Thymus (tissue), 14 donors: ENCODE measurements at places on chromosomes 7 and 10. TPM values are rescaled to one million over a fixed set of nuclear protein-coding genes. Genes with fewer than 3 reads are reported as not detected.

DNA sequence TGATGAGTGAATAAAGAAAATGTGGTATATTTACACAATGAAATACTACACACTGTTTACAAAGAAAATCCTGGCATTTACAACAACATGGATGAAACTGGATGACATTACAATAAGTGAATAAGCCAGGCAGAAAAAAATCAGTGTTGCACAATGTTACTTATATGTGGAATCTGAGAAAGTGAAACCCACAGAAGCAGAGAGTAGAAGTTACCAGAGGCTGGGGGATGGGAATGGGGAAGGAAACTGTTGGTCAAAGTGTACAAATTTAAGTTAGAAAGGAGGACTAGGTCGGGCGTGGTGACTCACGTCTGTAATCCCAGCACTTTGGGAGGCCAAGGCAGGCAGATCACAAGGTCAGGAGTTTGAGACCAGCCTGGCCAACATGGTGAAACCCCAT, 538.5 kb upstream of the MKI67 start:
- H3K36me3 ChIP-seq: no peaks in the 10 kb centered on the region
- H3K4me3 ChIP-seq: no peak overlapping the region
- H3K27me3 ChIP-seq: no peaks in the 10 kb centered on the region
- H3K27ac ChIP-seq: no peak overlapping the region
- no peak for DNase-seq

DNA sequence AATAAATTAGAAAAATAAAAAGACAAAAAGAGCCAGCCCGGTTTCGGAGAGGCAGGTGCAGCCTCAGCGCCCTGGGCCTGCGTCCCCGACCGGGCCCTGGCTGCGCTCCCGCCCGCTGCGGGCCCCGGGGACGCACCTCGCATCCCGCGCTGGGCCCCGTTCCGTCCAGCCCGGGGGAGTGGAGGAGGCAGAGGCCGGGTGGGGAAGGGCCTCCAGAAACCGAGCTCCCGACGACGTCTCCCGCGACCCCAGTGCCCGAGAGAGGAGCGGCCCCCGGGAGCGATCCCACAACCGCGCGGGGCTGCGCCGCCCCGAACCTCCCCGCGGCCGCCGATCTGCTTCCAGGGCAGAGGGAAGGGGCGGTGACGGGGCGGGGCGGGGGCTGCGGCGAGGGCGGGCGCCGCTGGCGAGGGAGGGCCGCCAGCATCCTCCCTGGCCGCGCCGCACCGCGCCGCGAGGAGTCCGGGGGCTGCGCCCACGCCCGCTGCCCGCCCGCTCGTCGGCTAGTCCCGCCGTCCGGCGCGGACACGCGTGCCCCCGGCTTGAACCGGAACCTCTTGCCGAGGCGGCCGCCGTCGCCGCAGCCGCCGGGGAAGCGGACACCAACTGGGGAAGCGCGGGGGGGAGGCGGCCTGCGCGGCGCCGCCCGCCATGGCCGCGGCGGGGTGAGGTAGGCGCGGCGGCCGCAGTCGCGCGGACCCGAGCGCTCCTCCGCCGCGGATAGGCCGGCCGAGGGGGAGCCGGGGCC, at the start of gene CCNY:
Gene CCNY, plus strand, starts transcription at position 426 of the 748 bp plus-strand sequence. CDS start 545 bp downstream, outside the sequence.
- peaks cover 8% of the 10 kb centered on the region for H3K27me3 ChIP-seq
- peaks cover 18% of the 10 kb centered on the region for H3K4me1 ChIP-seq
- H3K4me3 ChIP-seq: peak within 1 kb of the TSS; percentile 93
- peak; percentile 68 for DNase-seq

- H3K4me1 ChIP-seq: no peaks in the 10 kb centered on the region
- H3K36me3 ChIP-seq: no peaks in the 10 kb centered on the region
- no peaks in the 10 kb centered on the region for H3K27me3 ChIP-seq
- DNase-seq: no peak
- H3K4me3 ChIP-seq: no peak overlapping the region
- no peak overlapping the region for H3K27ac ChIP-seq
Observed at GRCh38 chr7:93821463-93821862, 69.1 kb downstream of the TFPI2 start.

DNA sequence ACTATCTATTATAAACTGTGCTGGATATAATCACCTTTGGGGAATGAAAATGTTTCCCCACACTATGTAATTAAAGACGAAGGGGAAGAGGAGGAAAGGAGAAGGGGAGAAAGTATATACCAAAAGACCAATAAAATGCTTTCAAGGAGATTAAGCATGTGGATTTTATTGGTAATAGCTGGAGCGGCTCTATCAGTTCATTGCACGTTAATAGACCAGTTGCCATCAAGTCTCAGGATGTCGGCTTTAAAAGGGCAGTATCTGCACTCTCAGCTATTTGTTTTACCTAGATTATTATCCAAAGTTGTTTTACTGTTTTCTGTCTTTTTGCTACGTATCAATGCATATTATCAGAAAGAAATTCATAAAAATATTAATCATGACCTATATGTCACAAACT, 9.0 kb downstream of the ETV1 start:
- no peaks in the 10 kb centered on the region for H3K4me1 ChIP-seq
- no peak overlapping the region for H3K27ac ChIP-seq
- no peaks in the 10 kb centered on the region for H3K27me3 ChIP-seq
- no peak overlapping the region for H3K4me3 ChIP-seq
- H3K36me3 ChIP-seq: no peaks in the 10 kb centered on the region
- no peak for DNase-seq

DNA sequence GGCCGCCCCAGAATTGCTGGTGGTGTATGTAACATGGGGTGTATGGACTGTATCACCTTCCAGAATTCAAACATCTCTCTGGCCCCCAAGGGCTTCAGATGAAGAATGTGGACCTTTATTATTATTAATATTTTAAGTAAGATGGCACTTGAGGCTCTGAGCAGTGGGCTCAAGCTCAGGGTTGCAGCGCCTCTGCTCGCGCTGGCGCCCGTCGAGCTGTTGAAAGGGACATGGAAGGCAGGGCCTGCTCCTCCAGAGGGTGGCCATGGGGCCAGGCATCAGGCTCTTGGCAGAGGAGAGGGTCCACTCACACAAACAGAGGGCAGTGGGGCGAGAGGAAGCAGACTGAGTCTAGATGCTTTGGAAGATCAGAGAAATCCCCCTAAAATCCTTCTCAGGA, 120.2 kb downstream of the NT5C2 start:
- no peaks in the 10 kb centered on the region for H3K27me3 ChIP-seq
- peaks cover 3% of the 10 kb centered on the region for H3K36me3 ChIP-seq
- no peak for DNase-seq
- no peak overlapping the region for H3K4me3 ChIP-seq
- H3K4me1 ChIP-seq: peaks cover 21% of the 10 kb centered on the region

- H3K27ac ChIP-seq: no peak overlapping the region
- no peak overlapping the region for H3K4me3 ChIP-seq
- DNase-seq: no peak
- H3K27me3 ChIP-seq: no peaks in the 10 kb centered on the region
- H3K4me1 ChIP-seq: peaks cover 12% of the 10 kb centered on the region
- H3K36me3 ChIP-seq: peaks cover 24% of the 10 kb centered on the region
Observed at GRCh38 chr7:5193880-5194279, 3.8 kb downstream of the WIPI2 start.

GRCh38 chr7:16762177-16762576, 8.6 kb downstream of the TSPAN13 start:
- no peak for DNase-seq
- H3K27ac ChIP-seq: no peak overlapping the region
- no peaks in the 10 kb centered on the region for H3K27me3 ChIP-seq
- H3K36me3 ChIP-seq: no peaks in the 10 kb centered on the region
- H3K4me1 ChIP-seq: no peaks in the 10 kb centered on the region

DNA sequence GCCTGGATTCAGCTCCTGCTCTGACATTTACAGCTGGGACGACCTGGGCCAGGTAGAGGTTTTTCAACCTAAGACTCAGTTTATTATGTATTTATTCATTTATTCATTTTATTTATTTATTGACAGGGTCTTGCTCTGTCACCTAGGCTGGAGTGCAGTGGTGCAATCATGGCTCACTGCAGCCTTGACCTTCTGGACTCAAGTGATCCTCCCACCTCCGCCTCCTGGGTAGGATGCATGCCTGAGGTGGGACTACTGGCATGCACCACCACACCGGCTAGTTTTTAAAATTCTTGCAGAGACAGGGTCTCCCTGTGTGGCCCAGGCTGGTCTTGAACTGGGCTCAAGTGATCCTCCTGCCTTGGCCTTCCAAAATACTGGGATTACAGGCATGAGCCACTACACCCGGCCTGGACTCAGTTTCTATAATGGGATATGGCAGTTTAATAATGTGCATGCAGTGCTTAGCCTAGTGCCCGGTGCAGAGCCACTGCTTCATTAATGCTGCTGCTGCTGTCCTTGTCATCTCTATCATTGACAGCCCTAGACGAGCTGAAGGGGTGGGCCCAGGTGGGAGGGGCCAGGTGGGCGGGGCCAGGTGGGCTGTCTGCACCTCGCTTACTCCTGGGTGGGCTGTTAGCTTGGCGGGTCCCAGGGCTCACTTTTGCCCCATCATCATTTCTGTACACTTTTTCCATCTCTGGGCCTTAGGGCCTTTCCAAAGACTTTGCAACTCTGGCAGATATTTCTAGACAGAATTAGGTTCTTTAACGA, 92.6 kb downstream of the LHPP start:
- H3K36me3 ChIP-seq: no peaks in the 10 kb centered on the region
- no peaks in the 10 kb centered on the region for H3K27me3 ChIP-seq
- H3K27ac ChIP-seq: no peak overlapping the region
- H3K4me1 ChIP-seq: peaks cover 16% of the 10 kb centered on the region
- H3K4me3 ChIP-seq: no peak overlapping the region

DNA sequence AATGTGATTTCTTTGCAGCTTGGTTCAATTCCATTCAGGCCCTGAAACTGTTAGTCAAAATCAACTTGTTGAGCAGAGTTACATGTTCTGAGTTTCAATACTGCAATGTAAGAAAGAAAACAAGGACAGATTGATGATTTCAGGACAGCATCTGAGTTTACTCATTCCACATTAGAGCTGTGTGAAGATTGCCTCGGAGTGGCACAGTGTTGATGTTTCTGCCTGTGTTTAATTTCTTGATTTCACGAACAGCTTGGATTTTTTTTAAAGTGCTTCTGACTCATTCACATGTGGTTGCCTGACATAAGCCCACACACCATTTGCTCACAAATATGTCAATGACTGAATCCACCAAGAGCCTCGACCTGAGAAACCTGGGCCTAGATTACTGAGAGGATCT, 101.2 kb upstream of the PARD3 start:
- no peak for DNase-seq
- no peaks in the 10 kb centered on the region for H3K36me3 ChIP-seq
- no peak overlapping the region for H3K4me3 ChIP-seq
- H3K4me1 ChIP-seq: no peaks in the 10 kb centered on the region

GRCh38 chr10:63976538-63976937, 455.3 kb downstream of the REEP3 start:
- no peaks in the 10 kb centered on the region for H3K36me3 ChIP-seq
- H3K27me3 ChIP-seq: no peaks in the 10 kb centered on the region
- peak; percentile 1 for DNase-seq
- no peaks in the 10 kb centered on the region for H3K4me1 ChIP-seq
- H3K4me3 ChIP-seq: no peak overlapping the region

GRCh38 chr10:124270530-124271327, 148.0 kb downstream of the OAT start:
- no peak for DNase-seq
- no peaks in the 10 kb centered on the region for H3K4me1 ChIP-seq
- H3K36me3 ChIP-seq: no peaks in the 10 kb centered on the region
- H3K27ac ChIP-seq: no peak overlapping the region
- H3K27me3 ChIP-seq: no peaks in the 10 kb centered on the region

DNA sequence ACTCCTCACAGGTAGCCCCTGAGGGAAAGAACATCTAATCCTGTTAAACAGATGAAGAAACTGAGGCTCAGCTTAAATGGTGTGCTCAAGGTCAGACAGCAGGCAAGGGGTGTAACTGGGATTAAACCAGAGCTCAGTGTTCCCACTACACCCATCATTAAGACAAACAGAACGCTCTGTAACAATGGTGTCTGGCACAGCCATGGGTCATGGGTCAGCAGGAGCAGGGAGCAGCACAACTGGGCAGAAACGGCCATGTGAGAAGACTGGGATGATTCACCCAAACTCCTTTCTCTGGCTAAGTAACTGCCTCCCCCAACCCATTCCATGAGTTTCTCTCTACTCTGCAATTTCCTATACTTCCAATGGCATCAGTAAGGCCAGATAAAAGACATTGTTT, 85.5 kb upstream of the PDE1C start:
- H3K4me1 ChIP-seq: no peaks in the 10 kb centered on the region
- no peak for DNase-seq
- no peak overlapping the region for H3K4me3 ChIP-seq
- H3K36me3 ChIP-seq: no peaks in the 10 kb centered on the region
- H3K27me3 ChIP-seq: no peaks in the 10 kb centered on the region

DNA sequence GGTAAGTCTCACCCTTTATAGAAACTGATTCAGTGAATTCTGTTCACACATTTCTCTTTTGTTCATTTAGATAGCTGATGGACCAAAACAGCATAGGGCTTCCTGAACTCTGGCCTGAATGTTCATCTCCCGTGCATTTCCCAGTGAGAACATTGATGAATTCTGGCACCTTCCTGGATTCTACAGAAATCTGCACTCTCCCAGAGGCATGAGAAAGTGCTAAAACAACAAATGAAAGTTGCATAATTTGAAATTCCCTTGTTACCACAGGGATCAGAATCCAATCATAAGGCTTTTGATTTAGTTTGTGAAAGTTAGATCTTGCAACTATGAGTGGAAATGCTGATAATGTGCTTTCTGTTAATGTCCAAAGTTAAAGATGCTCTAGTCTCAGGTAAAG, 29.7 kb upstream of the SCIN start:
- H3K27ac ChIP-seq: no peak overlapping the region
- H3K36me3 ChIP-seq: no peaks in the 10 kb centered on the region
- H3K27me3 ChIP-seq: no peaks in the 10 kb centered on the region
- no peak for DNase-seq
- no peak overlapping the region for H3K4me3 ChIP-seq

- no peaks in the 10 kb centered on the region for H3K27me3 ChIP-seq
- H3K4me1 ChIP-seq: no peaks in the 10 kb centered on the region
- no peak overlapping the region for H3K27ac ChIP-seq
- DNase-seq: no peak
Observed at GRCh38 chr10:76759681-76760080, 877.9 kb downstream of the KCNMA1 start.

GRCh38 chr10:10772411-10772810, 245.3 kb upstream of the CELF2 start:
- H3K4me1 ChIP-seq: no peaks in the 10 kb centered on the region
- H3K27me3 ChIP-seq: no peaks in the 10 kb centered on the region
- H3K36me3 ChIP-seq: no peaks in the 10 kb centered on the region
- H3K27ac ChIP-seq: no peak overlapping the region
- no peak overlapping the region for H3K4me3 ChIP-seq
- DNase-seq: no peak

Gene FFAR4
- 0.25 TPM for polyA plus RNA-seq

Gene LIPJ
- polyA plus RNA-seq: 0.66 TPM

Gene COL17A1
- 268 TPM for polyA plus RNA-seq

Gene OR2A25
- polyA plus RNA-seq: 0.05 TPM

Gene ACSM6
- polyA plus RNA-seq: 0.96 TPM

Gene TECTB
- 0.21 TPM for polyA plus RNA-seq

Gene NKX2-3
- polyA plus RNA-seq: 0.09 TPM

Gene MINDY4
- polyA plus RNA-seq: 1.7 TPM

Gene CCL24
- polyA plus RNA-seq: 0.78 TPM
